ENCODE measurements at places on chromosomes 2 and 18.

GRCh38 chr18:59795882-59796281 is 98.7 kb upstream of the CCBE1 start:
- no peak for DNase-seq

GRCh38 chr18:681985-682384 is 24.5 kb downstream of the TYMS start:
- peak; percentile 36 for DNase-seq

- no peak for DNase-seq
These were observed 150.5 kb downstream of the MBP start for GRCh38 chr18:76982038-76982437.

GRCh38 chr18:25883091-25883490 is 207.3 kb downstream of the SS18 start:
- no peak for DNase-seq

DNA sequence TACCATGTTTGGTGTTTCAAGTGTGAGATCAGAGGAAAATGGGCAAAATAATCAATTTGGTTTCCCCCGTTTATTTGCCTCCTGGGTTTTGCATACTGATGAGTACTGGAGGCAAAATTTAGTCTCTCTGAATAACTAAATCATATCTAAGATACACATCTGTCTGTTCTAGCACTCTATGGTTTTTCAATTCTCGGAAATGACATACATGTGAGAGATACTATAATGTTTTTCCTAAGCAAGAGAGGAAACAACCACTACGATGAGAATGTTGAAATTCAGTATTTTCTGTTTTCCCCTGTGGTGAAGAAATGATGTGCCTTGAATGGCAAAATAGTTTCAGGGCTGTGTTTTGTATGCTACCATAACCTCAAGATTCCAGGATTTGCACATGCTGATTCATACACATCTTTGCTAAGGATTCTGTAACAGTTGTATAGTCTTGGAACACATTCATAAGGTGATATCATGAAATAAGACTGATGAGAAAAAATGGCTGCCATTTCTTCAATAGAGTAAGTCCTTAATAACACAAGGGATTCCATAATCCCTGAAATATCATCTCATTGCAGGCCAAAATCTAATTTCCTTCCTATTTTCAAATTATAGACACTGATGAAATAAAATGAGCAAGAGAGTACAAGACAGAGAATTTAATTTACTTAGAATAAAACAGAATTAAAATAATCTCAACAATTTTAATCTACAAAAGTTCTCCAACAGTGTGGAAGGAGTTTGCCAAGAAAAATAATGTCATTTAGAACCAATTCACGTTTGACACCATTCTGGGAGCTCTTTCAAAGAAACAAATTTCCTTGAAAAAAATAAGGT is 316.6 kb downstream of the FIGN start:
- DNase-seq: no peak

DNA sequence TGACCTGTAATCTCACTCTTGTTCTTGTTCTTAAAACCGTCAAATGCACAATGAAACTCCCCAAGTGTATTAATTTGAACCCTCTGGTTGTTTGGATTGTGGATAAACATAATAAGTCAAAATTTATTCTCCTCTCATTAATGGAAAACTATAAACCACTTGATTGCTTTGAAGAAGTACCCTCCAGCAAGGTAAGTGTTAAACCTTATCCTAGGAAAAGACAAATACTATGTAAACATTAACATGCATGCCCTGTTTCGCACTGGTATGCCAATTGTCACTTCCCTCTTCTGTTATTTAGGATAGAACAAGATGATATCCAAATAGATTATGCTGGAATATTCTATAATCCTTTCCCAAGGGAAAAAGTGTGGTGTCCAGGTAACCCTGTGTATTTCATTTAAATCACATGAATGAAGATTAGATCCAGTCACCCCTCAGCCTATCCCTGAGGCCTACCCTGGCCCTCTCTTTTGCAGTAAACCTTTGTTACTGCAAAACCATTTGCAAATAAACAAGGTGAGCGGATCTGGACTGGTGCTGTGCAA is 1.3 kb downstream of the ADI1 start:
- DNase-seq: no peak

GRCh38 chr2:21836719-21837118 is 713.0 kb downstream of the TDRD15 start:
- no peak for DNase-seq

DNA sequence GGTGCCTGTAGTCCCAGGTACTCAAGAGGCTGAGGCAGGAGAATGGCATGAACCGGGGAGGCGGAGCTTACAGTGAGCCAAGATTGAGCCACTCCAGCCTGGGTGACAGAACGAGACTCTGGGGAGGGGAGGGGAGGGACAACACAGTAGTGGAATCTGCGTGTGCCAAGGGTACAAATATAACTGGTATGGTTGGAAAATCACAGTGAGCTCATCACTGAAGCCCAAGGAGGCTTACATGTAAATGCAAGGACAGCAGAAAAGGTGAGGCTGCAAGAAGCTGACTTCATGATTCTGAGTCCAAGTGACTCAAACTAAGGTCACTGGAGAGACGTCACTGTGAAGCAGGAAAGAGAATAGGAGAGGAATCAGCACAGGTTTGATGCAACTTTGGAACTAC is 9.2 kb downstream of the SEPTIN10 start:
- no peak for DNase-seq

DNA sequence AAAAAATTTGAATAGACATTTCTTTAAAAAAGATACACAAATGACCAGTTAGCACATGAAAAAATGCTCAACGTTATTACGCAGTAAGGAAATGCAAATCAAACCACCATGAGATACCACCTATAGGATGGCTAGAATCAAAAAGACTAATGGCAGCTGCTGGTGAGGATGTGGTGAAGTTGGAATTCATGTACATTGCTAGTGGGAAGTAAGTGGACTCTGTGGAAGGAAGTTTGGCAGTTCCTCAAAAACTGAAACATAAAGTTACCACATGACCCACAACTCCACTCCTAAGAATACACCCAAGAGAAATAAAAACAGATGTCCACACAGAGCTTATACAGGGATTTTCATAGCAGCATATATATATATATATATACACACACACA is 51.2 kb downstream of the MBP start:
- DNase-seq: no peak

DNA sequence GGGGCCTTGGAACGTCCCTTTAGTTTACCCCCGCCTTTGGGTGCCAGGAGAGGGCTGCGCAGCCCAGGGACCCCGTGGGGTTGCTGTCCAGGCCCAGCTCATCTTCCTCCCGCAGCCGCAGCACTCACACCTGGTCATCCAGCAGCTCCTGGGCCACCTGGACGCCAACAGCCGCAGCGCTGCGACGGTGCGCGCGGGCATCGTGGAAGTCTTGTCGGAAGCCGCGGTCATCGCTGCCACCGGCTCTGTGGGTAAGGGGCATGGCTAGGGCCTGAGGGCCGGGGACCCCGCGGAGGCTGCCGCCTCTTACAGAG is 37.2 kb downstream of the POMC start:
- no peak for DNase-seq
